ENCODE measurements at places on chromosomes 11 and 22.

DNA sequence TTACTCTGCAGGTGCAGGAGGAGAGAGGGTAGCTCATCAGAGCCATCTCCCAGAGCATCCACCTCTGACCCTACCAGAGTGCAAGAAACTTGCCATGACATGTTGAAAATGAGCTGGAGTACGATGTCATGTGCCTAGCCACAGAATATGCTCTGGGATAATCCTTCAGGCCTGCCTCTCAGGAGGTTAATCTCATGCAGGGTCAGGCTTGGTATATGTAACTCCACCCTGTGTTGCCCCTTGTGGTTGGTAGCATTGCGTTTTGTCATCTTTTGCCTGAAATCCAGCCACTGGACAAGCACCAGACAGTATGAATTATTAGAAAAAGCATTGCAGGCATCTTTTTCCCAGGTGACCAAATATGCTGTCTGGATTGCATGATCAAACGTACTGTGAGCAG, 36.2 kb downstream of the CNTF start:
- DNase-seq = no peak

- DNase-seq = no peak
These were observed 6.0 kb downstream of the AIFM3 start for GRCh38 chr22:20972933-20973577.

DNA sequence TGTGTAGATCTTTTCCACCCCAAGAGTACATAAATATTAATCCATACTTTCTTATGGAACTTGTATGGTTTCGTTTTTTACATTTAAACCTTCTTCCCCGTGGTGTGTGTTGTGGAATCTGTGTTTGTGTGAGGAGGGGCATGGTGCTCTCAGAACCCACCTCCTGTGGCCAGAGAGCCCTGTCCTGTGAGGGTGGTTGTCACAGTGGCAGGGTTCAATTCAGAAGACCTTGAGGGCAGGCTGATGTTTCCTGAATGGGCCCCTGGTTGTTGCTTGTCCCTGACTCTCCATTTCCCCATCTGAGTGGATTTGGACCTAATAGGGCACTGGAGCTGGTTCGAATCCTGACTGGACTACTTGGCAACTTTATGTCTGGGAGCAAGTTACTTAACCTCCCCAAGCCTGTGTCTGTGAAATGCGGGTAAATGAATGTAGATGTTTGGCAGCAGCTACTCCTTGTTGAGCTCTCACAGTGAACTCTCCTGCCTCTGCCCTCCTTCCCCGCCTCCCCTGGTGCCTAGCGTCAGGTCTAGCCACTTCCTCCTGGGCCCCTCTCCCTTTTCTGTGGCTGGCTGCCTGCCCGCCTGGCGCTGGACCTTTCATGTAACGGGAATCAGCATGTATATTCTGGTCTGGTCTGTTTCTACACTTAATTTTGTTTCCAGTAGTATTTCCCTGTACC, 7.3 kb downstream of the NEAT1 start:
- no peak for DNase-seq

DNA sequence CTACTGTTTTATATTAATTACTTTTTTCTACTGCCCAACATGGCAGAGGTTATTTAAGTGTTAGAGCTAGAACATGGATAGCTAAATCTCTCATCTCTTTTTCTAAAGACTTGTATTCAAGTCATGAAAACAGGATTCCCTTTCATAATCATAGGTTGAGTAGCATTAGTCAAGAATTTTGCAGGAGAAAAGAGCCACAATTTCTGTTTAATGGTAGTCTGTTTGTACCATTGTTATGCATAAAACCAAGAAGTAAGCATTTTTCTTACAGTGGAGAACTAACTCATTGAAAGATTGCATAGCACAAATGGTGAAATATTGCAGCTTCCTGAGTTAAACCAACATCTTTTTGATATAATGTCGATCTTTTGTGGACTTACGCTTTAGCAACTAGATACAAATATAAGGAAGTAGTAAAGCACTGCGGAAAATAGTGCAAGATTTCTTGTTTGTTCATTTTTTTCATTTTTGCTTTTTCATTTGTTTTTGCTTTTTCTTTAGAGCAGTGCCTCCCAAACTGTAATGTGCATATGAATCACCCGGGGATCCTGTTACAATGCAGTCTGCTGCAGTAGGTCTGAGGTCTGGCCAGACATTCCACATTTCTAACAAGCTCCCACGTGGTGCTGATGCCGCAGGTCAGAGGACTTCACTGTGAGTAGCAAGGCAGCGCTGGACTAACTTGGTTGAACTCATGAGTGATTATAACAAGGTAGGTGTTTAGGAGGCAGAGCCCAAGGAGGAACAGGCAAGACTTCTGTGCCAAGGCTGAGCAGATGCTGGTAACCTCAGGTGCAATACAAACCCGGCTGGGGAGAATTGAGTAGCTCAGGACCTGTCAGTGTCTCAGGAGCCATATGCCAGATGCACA, 4.6 kb downstream of the ETS1 start:
- DNase-seq = peak; percentile 13

- no peak for DNase-seq
These were observed 23.6 kb upstream of the TSKU start for GRCh38 chr11:76759517-76759916.

- DNase-seq = no peak
These were observed 9.6 kb downstream of the KRTAP5-5 start for GRCh38 chr11:1639102-1639620.

GRCh38 chr11:1763796-1764661, at the start of gene CTSD:
Gene CTSD (minus strand): TSS chr11:1763927. CDS start chr11:1763859, 68 bp downstream.
- peak; percentile 82 for DNase-seq

DNA sequence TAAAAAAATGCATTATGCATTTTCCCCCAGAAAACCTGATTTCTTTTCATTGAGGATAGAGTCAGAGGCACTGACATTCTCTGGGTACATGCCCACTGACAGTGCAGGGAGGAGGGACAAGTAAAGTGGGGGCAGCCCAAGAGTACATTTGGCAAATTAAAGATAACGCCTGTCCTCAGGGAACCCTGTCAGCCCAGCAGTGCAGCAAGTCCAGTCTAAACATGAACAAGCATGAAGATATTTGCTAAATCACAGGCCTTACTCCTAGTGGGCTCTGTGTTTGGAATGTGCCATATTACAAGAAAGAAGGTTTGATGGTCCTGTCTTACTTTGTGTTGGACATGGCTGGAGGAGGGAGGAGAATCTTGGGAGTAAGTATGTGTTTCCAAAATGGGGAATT, 37.9 kb downstream of the AMOTL1 start:
- no peak for DNase-seq

- DNase-seq = no peak
These were observed 727.3 kb downstream of the LRRC4C start for GRCh38 chr11:40732132-40732531.

- no peak for DNase-seq
These were observed 369.2 kb upstream of the NARS2 start for GRCh38 chr11:78943841-78944240.

DNA sequence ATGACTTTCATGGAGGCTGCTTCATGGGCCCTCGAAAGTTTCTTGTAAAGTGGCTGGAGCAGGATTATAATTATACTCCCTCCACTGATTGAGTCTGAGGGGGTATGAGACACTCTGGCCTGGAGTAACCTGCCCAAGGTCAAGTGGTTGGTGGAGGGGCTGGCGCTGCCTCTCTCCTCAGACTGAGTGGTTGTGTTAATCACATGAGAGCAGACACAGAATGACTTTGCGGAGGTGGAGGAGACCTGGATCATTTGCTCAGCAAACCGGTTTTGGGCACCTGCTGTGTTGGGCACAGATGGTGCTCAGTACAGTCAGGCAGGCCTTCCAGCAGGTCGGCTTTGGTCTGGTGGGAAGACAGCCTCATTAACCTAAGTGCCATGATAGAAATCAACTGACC, 11.8 kb downstream of the BCR start:
- peak; percentile 45 for DNase-seq

GRCh38 chr11:133325711-133326110, 206.6 kb downstream of the OPCML start:
- no peak for DNase-seq

GRCh38 chr22:48264586-48264985, 1502.1 kb downstream of the TBC1D22A start:
- DNase-seq = no peak

DNA sequence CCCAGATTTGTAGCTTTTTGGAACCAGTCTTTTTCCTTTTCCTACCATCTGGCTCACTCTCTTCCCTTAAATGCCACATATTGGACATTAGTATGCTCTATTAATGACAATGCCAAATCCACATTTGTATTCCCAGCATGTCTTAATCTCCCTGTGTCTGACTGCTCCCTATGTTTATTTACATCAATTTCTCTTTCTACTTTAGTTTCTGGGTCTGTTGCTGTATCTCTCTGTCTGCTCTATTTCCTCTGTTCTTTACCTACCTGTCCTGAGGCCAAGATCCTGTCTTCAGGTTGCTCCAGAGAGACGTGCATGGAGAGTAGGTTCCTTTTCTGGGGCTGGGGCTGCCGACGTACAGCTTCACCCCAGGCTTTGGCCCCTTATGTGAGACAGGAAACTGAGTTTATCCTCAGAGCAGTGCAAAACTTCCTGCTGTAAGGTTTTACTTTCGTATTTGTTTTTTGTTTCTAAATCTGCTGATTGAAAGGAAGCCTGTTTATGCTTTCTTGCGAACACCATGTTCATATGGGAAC, 25.6 kb downstream of the OR2AG2 start:
- DNase-seq = no peak

DNA sequence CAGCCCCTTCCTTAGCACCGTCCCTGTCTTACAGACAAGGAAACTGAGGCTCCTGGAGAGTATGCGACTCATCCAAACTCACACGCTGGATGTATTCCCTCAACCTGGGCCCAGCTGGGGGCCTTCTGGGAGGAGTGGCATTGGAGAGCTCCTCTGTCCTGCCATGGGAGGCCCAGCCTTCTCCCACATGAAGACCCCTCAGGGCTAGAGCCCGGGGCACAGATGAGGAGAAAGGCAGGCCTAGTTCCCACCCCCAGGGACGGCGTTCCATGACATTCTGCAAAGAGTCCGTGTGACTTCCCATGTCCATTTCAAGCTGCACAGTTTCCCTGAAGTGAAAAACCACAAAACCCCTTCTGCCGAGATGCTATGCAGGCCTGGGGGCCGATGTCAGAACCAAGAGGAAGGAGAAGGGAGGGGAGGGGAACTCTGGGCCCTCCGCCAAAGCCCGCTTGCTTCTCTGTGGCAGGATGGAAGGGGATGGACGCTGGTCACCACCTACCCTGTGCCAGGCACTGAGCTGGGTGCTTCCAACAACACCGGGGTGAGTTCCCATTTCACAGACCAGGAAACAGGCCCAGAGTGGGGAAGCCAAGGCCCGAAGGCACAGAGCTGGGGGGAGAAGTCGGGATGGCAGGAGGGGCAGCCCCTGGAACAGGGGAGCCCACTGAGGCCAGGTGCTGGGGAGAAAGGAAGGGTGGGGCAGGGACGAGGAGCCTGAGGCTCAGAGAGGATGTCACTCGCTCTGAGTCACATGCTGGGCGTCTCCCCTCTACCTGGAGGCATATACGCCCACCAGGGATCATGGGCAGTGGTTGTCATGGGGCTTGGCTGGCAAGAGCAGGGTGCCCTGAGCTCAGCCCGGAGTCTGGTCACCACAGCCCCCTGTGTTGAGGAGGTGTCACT, 15.7 kb downstream of the RAC2 start:
- DNase-seq = no peak

DNA sequence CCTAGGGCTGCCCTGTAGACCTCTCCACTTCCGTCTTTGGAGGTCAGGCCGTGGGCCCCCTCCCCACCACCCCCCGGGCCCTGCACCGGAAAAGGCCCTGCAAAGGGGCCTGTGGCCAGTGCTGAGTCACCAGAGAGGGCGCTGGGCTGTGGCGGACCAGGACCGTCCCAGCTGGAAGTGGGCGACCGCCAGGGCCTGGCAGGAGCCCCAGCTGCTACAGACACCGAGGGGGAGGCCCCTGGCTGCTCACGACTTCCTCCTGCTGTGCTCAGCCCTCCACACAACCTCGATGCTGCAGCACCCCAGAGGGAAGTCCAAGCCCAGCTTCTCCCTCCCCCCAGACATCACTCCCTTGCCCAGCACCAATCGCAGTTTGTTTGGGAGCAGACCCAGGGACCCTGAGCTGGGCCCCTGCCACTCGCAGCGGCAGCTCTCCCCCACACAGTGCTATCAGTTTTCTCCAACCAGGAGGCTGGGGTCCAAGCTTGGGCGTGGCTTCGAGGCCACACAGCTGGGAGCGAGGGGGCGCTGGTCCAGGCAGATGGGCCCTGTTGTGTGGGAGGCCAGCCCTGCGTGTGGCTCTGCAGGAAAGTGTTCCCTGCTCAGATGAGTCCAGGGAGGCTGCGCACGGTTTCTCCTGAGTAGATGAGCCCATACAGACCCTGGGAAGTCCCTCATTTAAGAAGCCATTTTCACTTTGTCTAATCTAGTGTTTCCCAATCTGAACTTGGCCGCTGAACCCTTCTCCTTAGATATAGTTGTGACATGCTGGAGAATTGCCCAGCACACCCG, 5.6 kb upstream of the SH3BP1 start:
- peak; percentile 91 for DNase-seq

GRCh38 chr11:35082321-35083180, 56.4 kb upstream of the CD44 start:
- no peak for DNase-seq

DNA sequence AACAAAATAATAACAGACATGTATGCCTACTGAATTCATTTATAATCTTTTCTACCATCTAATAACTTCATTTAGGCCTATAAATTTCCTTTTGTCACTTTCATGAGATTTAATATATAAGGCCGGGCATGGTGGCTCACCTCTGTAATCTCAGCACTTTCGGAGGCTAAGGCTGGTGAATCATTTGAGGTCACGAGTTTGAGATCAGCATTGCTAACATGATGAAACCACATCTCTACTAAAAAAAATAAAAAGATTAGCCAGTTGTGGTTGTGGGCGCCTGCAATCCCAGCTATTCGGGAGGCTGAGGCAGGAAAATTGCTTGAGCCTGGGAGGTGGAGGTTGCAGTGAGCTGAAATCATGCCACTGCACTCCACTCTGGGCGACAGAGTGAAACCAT, 14.2 kb upstream of the NTM start:
- no peak for DNase-seq

GRCh38 chr11:2138431-2139122, 612 bp downstream of the IGF2 start:
- DNase-seq = no peak

DNA sequence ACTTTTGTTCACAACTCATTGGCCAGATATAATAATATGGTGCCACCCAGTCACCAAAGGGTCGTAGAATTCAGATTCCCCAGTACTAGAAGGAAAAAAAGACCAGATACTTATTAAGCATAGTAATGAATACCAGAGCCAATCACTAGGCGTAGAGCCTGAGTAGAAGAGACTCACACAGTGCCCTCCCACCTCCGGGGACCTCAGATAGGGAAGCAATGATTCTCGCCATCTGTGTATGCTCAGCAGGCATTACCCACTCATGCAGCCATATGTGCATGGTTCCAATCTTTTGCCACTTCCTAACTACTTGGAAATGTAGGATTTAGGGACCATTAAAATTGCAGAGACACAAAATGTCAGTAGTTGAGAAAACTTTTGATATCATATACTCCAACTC, 85.3 kb downstream of the C11orf87 start:
- no peak for DNase-seq

GRCh38 chr11:73218106-73218829, at the start of gene P2RY2:
Gene P2RY2 (plus strand): TSS chr11:73218281. CDS start chr11:73234160, 15,879 bp downstream.
- peak; percentile 88 for DNase-seq

DNA sequence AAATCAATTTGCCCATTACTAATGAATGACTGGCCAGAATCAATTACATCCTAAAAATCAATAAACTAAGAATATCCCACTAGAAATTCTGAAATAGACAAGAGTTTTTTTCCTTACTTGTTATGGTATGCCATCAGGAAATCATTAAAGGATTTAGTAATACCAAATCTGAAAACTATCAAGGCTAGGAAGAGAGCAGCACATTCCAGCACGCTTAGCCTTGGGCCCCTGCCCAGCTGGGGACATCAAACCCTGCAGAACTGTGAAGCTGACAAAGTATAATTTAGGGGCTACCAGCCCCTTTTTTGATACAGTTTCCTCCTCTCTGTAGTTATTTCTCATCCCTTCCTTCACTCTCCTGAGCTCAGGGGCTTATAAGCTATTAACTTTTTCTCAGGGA, 247.8 kb upstream of the ZC3H12C start:
- no peak for DNase-seq

Data from retina (tissue), 1 donor.